ENCODE measurements at places on chromosomes 12 and 14.

DNA sequence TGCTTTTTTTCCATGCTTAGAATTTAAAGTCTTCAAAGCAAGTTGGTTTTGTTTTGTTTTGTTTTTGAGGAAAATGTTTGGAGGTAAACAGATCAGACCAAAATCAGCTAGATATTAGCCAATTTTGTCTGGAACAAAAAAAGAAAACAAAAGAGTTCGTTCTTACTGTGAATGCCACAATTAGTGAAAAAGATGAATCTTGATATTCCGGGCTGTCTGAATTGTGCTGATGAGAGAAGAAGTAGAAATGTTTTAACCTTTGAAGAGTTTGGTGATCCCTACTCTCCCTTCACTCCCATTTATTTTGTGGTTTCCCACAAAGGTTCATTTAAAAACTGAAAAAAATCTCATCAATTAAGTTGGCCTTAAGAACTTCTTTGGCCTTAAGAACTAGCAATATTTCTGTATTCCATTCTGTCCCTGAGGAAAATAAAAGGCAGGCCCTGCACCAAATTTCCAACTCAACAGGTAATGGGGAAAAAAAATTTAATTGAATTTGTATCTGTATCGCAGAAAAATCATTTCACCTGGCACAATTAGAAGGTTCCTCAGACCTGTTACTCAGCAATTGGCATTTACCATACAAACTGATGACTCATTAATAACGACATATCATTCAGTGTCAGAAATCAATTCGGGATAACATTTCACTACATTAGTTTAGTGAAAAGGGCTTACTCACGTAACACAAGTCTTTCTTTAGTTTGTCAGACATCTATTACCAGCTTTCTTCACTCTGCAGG is 562 bp upstream of the GLIPR1L2 start:
- DNase-seq = no peak

- no peak for DNase-seq
Observed at GRCh38 chr12:46958053-46958452, 121.4 kb upstream of the PCED1B start.

DNA sequence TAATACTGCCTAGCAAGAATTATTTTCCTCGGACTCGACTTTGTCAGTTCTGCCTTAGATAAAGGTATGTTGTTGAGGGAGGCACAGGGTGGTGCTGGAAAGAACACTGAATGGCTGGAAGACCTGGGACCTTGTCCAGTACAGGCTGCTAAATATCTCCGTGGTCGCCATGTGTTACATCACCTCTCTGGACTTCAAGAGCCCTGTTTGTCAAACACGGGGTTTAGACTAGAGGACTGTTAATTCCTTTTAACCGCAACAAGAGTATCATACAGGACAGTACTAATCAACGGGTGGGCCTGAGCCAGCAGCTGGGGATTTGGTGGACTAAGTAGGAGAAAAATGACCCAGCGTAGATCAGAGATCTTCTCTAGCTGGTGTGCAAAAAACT is 476.3 kb downstream of the LRIG3 start:
- DNase-seq = peak; percentile 27

DNA sequence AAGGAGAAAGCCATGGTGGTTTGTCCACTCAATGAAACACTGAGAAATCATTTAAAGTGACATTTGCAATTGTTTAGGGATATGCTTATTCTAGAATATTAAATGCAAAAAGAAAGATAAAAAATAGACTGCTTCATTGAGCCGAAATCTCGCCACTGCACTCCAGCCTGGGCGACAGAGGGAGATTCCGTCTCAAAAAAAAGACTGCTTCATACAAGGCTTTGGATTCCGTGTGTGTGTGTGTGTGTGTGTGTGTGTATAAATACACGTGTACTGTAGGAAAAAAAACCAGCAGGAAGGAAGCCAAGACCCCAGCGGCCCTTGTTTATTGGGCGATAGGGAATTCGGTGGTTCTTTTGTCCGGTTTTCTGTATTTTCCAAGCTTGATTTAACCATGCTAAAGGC is 3.2 kb upstream of the ZNF839 start:
- peak; percentile 67 for DNase-seq

- no peak for DNase-seq
Observed at GRCh38 chr14:103142026-103142425, 18.8 kb downstream of the TNFAIP2 start.

DNA sequence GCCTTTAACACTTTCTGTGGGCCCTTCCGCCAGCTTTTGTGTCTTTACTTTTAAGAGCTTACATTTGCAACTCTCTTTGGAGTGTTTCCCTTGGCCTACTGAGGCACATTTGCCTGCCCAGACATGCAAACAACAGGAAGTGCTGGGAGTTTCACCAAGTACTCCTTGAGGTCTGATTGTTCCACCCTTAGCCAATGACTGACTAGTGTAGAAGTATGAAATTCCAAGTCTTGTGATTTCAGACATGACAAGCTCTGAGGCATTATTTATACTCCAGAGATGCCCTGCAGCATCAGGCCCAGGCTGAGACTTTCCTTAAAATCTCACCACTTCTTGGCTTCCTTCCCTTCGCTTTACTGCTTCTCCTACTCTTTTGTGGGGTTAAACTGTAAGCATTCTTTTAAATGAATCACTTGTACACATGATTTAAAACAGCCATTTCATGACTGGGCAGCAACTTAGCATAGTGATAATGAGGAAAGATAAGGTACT is 174.1 kb downstream of the SLC6A15 start:
- DNase-seq = no peak

DNA sequence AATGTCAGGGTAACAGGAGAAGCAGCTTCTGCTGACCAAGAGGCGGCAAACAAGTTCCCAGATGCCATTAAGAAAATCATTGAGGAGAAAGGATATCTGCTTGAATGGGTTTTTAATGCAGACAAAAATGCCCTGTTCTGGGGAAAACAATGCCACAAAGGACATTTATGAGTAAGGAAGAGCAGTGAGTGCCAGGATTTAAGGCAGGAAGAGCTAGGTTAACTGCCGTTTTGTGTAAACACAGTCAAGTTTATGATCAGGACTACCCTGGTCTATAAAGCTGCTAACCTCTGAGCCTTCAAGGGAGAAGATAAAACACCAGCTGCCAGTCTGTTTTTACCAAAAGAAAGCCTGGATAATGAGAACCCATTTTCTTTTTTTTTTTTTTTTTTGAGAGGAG is 8.5 kb downstream of the MAPKAPK5 start:
- no peak for DNase-seq

DNA sequence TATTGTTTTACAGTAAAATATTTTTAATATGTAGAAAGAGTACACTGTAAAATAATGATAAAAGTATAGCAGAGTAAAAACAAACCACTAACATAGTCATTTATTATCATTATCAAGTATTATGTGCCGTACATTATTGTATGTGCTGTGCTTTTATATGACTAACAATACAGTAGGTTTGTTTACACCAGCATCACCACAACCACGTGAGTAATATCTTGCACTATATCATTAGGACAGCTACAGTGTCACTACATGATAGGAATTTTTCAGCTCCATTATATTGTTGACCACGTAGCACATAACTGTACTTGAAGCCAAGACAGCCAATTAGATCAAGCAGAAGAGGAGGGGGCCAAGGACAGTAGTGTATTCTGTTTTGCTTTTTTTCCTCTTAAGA is 415.4 kb downstream of the RAD51B start:
- no peak for DNase-seq

DNA sequence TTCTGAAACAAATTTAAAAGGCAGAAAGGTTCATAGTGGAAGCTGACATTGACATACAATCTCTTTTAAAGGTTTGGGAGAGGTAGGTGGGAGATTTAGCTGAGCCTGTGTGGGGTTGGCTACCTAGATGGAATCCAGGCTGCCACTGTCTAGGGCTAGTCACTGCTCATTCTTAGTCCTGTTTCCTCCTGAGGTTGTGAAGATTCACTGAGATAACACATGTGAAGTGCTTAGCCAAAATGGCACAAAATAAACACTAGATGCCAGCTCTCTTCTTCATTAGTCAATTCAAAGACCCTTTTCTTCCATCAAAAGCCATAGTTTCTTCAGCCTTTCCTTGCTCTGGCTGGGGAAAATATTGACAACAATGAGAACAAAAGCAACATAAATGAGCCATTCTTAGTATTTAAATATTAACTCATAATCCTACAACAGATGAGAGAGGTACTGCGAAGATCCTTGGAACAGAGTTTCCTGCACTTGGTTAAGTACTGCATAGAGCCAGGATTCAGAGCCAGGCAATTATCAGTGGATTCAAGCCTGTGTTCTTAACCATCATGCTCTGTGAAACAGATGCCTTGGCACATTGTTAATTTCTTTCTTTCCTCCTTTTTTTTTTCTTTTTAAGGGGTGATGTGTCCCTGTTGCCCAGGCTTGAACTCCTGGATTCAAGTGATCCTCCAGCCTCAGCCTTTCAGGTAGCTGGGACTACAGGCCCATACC is 3.5 kb downstream of the MYF6 start:
- no peak for DNase-seq

DNA sequence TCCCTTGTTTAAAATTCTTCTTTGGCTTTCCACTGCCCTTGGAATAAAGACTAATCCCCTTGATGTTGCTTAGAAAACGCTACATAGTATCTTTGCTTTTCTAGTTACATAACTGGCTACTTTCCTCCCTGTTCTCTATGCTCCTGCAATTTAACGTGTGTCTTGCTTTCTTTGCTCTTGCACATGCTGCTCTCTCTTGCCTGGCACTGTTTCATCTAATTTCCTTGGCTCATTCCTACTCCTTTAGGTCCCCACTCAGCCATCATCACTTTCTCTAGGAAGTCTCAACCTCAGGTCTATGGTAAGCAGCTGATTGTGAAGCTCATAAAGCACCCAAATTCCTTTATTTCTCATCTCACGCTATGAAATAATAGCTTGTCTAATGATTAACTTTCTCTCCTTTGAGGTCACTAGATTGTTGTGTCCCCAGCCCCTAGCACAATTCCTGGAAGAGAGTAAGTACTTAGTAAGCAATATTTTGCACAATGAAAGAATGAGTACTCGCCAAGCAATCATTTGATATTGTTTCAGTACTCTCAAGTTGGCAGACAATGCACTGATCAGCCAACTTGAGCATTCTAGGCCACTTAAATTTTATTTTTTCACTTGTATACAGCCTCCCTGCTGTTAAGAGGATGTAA is 3.3 kb downstream of the ALDH6A1 start:
- DNase-seq = no peak

- DNase-seq = no peak
Observed at GRCh38 chr12:12736759-12737676, 19.9 kb downstream of the CDKN1B start.

Measured in left colon (tissue), 2 donors.